ENCODE measurements at places on chromosomes 2 and 18.

DNA sequence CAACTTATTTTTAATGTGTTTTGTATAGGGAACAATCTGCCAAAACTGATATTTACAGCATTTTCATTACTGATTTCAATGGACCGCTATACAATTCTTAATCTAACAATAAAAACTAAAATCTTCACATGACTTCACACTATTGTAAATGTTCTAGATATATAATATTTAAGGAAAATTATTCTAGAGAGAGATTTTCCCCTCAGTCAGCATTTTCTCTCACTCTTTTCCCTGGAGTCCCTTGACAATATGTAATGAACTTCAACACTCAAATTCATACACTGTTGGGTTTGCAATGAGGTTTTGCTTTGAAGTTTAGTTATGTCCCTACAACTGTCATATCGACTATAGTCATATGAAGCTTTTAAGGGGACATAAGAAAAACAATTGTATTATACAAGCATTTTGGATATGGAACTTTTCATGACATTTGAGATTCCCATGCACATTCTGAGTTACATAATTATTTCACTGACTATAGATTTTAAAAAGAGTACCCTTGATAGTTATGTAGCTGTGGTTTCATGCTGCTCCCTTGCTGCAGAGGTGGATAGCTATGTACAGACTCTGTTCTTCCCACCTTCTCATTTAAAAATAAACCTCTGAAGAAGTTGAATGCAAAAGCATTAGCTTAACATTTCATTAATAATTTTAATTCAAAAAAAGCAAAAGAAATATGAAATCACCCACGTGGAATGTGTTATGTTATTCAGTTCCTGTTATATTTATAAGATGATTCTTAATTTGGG lies 338.5 kb downstream of the AKAIN1 start:
- DNase-seq, result no peak

GRCh38 chr18:12748671-12749070 lies 45.8 kb downstream of the PSMG2 start:
- DNase-seq, result no peak

GRCh38 chr18:49626842-49627467 lies 65.1 kb downstream of the LIPG start:
- DNase-seq, result no peak

- no peak for DNase-seq
These were observed 32.6 kb downstream of the MRPL44 start for GRCh38 chr2:223989856-223990232.

- no peak for DNase-seq
These were observed 160.9 kb upstream of the TTC39C start for GRCh38 chr18:23853448-23854195.

GRCh38 chr18:60331890-60332289 lies 40.7 kb downstream of the MC4R start:
- DNase-seq, result no peak

Data from NCI-H1105 (cell line).